GM12878 (cell line): ENCODE measurements at places on chromosomes 7 and 10. TPM values are rescaled to one million over a fixed set of nuclear protein-coding genes. Genes with fewer than 3 reads are reported as not detected.

- H3K4me3 ChIP-seq, result no peak overlapping the region
- H3K27ac ChIP-seq, result no peak overlapping the region
- H3K36me3 ChIP-seq, result no peaks in the 10 kb centered on the region
Observed at GRCh38 chr7:47520406-47520805, 61.5 kb downstream of the TNS3 start.

- no peaks in the 10 kb centered on the region; the same call in 1 of the 2 replicates for H3K27me3 ChIP-seq
- DNase-seq, result no peak
- no peaks in the 10 kb centered on the region for H3K36me3 ChIP-seq
- H3K4me1 ChIP-seq, result no peaks in the 10 kb centered on the region
- H3K4me3 ChIP-seq, result no peak overlapping the region
Observed at GRCh38 chr7:36015733-36016132, 137.3 kb upstream of the EEPD1 start.

DNA sequence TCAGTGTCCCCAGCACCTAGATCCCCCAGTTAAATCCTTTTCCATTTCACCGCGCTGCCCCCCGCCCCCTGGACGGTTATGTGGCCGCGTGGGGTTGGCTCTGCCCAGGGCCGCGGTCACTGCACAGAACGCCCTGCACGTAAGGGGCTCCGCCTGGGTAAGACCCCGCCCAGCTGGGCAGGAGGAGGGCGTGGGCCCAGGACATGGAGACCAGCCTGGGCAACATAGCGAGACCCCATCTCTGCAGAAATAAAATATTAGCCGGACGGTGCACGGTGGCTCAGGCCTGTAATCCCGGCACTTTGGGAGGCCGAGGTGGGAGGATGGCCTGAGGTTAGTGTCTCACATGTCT, 650 bp upstream of the ZFAND2A start:
- no peaks in the 10 kb centered on the region; the same call in 1 of the 2 replicates for H3K4me1 ChIP-seq
- H3K4me3 ChIP-seq, result peak overlapping the region; percentile 81
- H3K36me3 ChIP-seq, result peaks cover 3% of the 10 kb centered on the region
- no peak for DNase-seq
- H3K27me3 ChIP-seq, result no peaks in the 10 kb centered on the region

- no peaks in the 10 kb centered on the region for H3K4me1 ChIP-seq
- peaks cover 3% of the 10 kb centered on the region for H3K27me3 ChIP-seq
- no peak for DNase-seq
- H3K27ac ChIP-seq, result no peak overlapping the region
Observed at GRCh38 chr10:109974504-109975191, 33.1 kb upstream of the ADD3 start.

GRCh38 chr10:113177156-113177935, 227.3 kb downstream of the TCF7L2 start:
- no peaks in the 10 kb centered on the region for H3K36me3 ChIP-seq
- no peaks in the 10 kb centered on the region for H3K4me1 ChIP-seq
- no peaks in the 10 kb centered on the region; the same call in 1 of the 2 replicates for H3K27me3 ChIP-seq

GRCh38 chr10:119443441-119443840, 99.1 kb downstream of the RGS10 start:
- no peak for DNase-seq
- peaks cover 9% of the 10 kb centered on the region for H3K4me1 ChIP-seq
- no peak overlapping the region for H3K4me3 ChIP-seq
- H3K27me3 ChIP-seq, result no peaks in the 10 kb centered on the region

DNA sequence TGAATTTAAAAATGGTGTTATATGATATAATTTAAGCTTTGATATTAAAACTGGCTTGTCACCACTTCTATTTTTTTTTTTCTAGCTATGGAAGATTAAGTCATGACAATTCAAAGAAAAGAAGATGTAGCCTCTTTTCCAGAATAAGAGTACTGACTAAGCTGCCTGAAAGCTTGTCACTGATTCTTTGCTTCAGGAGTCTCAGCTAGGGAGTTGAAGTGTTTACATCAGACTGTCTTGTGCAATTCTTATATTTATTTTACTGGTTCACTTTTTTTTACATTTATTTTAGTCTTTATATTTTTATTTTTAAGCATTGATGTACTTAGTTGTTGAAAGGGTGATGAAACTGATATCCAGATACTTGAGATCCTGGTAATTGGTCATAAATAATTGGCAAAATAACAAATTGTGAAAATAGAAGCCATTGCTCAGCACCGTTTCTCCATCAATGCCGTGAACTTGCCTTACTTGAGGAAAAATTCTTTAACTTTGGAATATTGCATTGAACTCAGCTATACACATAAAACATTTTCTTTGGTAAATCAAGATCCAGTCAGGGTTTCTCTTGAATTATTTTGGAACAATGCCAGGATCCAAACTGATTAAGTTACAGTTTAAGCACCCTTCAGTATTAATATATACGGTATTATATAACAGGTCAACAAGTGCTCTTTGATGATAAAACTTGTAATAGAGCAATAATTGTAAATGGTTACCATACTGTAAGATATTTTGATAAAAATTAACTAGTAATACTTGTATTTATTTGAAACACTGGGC, 156.4 kb downstream of the PHTF2 start:
- no peaks in the 10 kb centered on the region; the same call in 1 of the 2 replicates for H3K36me3 ChIP-seq
- no peak overlapping the region for H3K4me3 ChIP-seq
- no peak overlapping the region for H3K27ac ChIP-seq
- H3K27me3 ChIP-seq, result no peaks in the 10 kb centered on the region

GRCh38 chr7:1890289-1891235, 220.5 kb downstream of the ELFN1 start:
- H3K27me3 ChIP-seq, result no peaks in the 10 kb centered on the region
- no peak overlapping the region for H3K27ac ChIP-seq
- no peaks in the 10 kb centered on the region for H3K4me1 ChIP-seq
- DNase-seq, result no peak

DNA sequence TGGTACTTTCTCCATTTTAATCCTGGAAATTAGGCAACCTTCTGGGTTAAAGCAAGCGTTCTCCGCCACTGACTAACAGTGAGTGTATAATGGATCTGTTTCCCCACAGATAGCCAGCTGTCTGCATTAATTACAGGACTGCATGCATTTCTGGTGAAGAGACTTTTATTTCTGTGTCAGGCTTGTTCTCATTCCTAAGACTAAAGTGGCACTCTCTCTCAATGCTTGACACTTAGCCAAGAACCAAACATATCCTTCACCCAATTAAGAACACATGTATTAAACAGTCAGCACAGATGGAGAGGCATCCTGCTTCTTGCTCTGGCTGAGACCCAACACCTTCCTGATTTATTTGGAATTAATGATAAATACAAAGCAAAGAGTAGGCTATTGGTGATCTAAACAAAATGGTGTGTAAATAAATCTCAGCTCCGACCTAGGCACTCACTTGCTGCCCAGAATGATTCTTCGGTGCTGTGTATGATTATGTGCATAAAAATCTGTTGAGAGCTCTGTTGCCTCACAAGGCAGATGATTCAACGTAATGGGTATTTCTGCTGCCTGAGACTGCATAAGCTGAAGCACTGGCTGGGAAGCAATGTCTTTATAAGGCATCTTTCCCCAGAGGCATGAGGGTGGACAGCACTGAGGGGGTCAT, 16.8 kb downstream of the CALU start:
- no peak overlapping the region for H3K4me3 ChIP-seq
- no peak for DNase-seq
- H3K4me1 ChIP-seq, result no peaks in the 10 kb centered on the region
- no peak overlapping the region for H3K27ac ChIP-seq
- peaks cover 17% of the 10 kb centered on the region for H3K36me3 ChIP-seq

DNA sequence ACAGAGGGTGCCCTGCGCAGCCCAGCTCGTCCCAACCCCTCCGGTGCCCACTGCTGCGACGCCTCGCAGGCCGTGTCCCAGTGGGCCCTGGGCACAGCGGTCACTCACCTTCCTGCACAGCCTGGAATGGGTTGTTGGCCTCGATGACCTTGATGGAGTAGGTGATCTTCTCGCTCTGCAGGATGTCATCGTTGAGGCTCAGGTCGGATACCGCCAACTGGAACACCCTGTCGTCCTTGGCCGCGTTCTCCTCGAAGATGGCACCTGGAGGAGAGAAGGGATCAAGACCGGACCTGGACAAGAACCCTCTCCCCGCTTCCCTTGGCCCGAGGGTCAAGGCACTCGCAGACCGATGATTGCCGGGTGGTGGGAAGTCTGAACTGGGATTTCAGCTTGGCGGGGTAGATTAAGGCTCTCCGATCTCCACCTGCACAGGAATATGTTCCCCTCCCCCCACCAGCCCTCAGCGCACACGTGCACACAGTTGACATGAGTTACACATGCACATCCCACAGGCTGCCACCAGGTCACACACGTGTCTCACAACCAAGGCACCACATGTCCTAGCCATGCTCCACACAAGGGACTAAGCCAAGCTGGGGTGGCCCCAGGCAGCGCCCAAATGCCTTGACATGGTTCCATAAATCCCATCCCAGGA, 2.6 kb downstream of the GRID1 start:
- peaks cover 26% of the 10 kb centered on the region for H3K27me3 ChIP-seq
- H3K4me3 ChIP-seq, result no peak overlapping the region
- no peak for DNase-seq
- no peaks in the 10 kb centered on the region; the same call in 1 of the 2 replicates for H3K4me1 ChIP-seq
- H3K36me3 ChIP-seq, result no peaks in the 10 kb centered on the region
- H3K27ac ChIP-seq, result no peak overlapping the region

DNA sequence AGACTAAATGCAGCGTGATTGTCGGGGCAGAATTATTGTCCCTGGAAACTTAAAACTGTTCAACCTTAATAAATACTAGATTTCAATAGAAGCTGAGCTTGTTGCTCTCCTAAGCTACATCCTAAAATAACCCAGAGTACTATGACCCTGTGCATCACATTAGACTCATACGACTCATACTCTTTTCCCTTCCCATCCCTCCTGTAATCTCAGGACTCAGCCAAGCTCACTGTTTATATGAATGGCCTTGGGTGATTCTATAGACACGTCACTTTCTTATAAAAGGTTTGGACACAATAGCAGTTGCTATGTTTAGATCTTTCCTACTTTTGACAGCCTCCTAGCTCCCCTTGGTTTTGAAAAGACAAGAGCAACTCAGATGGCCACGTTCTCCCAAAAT, 17.2 kb downstream of the TCF7L2 start:
- no peak overlapping the region for H3K4me3 ChIP-seq
- 0 out of 2 replicates have a peak, but pooled peaks cover 2% of the 10 kb centered on the region for H3K27me3 ChIP-seq
- no peaks in the 10 kb centered on the region for H3K4me1 ChIP-seq
- no peak overlapping the region for H3K27ac ChIP-seq
- H3K36me3 ChIP-seq, result no peaks in the 10 kb centered on the region

Gene CUL2
- polyA plus RNA-seq, result 47.0 and 56.5 TPM in 2 replicates

Gene OR2A1
- polyA plus RNA-seq, result 0.05 TPM in 1 of 2 replicates, not detected in the other

Gene LRRC18
- 0.26 and 0.47 TPM in 2 replicates for polyA plus RNA-seq

Gene PUS7
- 19.3 and 23.0 TPM in 2 replicates for polyA plus RNA-seq

Gene PRLHR
- polyA plus RNA-seq, result 0.09 TPM in 1 of 2 replicates, not detected in the other

Gene FGFR2
- polyA plus RNA-seq, result not detected in 2 replicates
